ENCODE measurements at places on chromosomes 3 and 15.

DNA sequence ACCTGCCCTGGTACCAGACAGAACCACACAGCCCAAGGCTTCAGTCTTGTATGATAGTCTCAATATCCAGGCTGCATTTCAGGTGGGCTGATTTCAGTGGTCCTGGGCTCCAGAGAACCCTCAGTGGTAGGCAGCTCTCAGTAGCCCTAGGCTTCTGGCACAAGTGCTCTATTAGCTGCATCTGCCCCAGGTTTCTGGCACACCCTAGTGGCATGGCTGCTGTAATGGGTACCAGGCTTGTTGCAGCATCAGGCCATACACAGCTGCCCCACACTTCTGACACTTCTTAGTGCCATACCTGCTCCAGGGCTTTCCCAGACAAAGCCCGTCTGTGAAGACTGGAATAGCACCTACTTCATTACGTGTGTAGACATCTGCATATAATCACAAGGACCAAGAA, 1062.2 kb upstream of the EPHA6 start:
- no peak for DNase-seq

DNA sequence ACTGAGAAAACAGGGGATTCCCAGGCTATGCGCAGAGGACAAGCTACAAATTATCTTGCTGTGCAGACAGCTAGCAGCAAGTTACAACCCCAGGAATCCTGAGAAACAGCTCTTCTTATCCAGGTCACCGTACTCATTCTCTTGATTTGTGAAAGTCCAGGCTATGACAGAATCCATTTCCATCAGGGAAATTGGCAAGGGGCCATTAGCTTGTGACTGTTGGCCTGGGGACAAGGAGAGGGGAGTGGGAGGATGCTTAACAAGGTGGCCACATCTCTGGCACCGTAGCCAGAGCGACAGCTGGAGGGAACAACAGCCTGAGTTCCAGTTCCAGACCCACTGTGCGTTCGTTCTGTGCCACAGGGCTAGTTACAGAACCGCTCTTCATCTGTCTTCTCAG, 44.9 kb upstream of the PLXNA1 start:
- no peak for DNase-seq

- DNase-seq = no peak
Observed at GRCh38 chr3:13223574-13224237, 150.5 kb upstream of the IQSEC1 start.

DNA sequence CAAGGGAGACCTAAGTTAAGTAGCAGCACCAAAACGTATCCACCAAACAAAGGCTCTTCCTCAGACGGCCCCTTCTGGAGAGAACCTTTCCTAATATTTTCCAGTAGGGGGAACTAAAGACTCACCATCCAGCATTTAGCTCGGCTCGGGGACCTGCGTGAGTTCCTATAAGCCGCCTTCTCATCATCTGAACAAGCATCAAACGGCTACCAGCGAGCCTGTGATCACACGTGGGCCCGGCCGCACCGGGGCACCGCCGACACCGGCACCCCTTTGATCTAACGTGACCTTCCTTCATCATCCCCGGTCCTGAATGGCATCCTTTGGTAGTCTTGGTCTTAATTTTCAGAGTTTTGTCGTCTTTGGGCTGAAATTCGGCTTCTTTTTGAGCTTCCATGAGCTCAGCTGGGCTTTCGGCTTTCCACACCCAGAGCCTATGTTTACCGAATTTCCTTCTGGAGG, 1.4 kb upstream of the ROBO2 start:
- DNase-seq = peak; percentile 65

- no peak for DNase-seq
Observed at GRCh38 chr15:88401996-88402656, 65.1 kb downstream of the MRPL46 start.
